ENCODE measurements at places on chromosomes 11 and 22.
A peak's percentile ranks its signal among the peaks of the same experiment; 100 is the strongest.

DNA sequence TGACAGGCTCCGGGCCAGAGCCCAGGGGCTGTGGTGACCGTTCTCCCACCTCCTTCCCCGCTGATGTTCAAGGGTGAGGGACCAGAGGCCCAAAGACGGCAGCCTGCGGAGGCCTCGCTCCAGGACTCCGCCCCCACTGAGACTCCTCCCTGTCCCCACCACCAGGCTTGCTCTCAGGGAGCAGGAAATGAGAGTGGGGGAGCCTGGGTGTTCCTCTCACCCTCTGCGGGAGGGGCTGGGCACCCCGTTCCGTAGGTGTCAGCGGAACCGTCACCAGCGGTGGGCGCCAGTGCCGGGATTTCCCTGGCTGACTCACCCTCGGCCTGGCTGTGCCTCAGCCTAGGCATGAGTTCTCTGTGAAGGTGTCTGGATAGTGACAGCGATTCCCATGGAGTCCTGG lies 15.7 kb downstream of the DAGLA start:
- peak; percentile 55 for DNase-seq

- no peak for DNase-seq
These were observed 60.7 kb upstream of the CLTCL1 start for GRCh38 chr22:19352217-19352616.

DNA sequence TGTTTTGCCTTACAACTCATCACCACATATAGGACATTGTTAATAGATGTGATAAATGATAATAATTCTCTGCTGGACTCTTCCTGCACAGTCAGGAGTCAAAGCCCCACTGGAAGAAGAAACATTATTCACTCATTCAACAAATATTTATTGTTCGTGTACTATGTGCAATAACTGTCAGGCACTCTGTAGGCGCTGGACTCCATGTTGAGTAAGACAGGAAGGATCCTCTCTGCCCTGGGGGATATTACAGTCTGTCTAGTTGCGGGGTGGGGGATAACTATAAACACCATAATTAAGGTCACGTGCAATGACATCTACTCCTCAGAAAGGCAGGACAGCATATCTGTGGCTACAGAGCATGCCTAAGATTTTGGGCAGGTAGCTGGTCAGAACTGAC lies 281.1 kb downstream of the FAT3 start:
- no peak for DNase-seq

DNA sequence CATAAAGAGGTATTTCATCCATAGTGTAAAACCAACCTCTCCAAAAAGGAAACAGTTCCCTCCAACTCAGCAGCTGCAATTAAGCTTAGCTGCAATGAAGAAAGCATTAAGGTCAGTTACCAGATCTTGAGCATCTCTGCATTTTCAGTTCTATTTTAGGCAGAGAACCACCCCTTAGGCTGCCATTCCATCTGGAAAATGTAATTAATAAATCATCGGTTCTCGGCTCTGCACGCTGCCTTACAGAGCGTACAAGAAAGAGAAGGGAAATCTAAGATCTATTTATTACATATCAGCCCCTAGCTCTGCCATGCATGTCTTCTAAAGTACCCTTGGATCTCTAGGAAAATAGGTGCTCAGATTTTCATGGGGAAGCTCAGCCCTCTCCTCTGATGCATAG lies 71.5 kb downstream of the RCN1 start:
- no peak for DNase-seq

GRCh38 chr22:27882507-27883290 lies 36.4 kb downstream of the PITPNB start:
- peak; percentile 16 for DNase-seq

GRCh38 chr11:75910426-75911145 lies 95.6 kb downstream of the UVRAG start:
- no peak for DNase-seq

GRCh38 chr11:36271794-36272407 lies 17.3 kb downstream of the COMMD9 start:
- DNase-seq = no peak

DNA sequence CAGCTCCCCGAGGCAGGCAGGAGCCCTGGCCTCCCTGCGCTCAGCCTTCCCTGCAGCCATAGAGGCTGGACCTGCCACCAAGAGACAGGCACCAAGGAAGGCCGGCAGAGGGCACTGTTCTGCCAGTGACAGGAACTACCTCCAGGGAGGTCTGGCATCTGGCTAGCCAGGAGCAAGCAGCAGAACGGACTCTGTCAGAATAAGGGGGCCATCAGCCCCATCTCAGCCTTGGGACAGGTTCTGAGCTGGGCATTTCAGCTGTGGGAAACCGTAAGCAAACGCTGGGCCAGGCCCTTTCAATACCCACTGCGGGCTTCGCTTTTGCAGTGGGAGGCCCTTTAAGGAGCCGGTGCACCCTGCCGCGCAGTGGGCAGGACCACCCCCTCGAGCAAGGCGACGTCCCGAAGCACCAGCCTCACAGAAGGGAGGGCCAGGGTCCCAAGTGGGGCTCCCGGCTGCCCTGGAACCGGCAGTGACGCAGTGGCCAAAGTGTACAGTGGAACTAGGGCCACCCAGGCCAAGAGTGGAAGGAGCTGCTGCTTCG lies 18.2 kb downstream of the IFT27 start:
- DNase-seq = peak; percentile 30

DNA sequence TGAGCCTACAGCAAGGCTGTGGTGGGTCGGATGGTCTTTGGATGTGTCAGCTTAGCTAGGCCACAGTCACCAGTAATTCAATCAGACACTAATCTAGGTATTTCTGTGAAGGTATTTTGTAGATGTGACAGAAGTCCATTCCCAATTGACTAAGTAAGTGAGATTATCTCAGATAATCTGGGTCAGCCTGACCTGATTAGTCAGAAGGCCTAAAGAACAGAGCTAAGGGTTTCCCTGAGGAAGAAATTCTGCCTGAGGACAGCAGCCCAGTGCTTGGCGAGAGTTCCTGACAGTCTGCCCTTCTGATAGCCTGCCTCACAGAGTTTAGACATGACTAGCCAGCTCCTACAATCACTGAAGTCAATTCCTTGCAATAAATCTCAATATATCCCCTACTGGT lies 28.7 kb downstream of the GUCD1 start:
- DNase-seq = no peak

DNA sequence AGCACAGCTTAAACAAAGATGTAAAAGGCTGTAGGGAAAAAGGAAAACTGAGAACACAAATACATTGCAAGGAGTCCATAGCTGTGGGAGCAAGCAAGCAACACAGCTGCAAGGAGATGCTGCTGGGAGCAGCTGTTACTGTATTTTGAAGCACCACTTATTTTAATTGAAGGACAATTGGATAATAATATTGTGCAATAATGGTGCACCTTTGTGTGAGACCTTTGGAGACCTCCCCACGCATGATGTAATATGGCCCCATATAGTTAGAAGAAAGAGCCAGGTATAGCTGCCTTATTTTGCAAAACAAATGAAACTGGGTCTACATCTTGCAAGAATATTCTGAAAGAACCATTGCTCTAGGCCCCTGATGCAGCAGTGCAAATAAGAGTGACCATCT lies 191.1 kb upstream of the KIRREL3 start:
- DNase-seq = no peak

- no peak for DNase-seq
These were observed 10.0 kb downstream of the PRR33 start for GRCh38 chr11:1881442-1882264.

DNA sequence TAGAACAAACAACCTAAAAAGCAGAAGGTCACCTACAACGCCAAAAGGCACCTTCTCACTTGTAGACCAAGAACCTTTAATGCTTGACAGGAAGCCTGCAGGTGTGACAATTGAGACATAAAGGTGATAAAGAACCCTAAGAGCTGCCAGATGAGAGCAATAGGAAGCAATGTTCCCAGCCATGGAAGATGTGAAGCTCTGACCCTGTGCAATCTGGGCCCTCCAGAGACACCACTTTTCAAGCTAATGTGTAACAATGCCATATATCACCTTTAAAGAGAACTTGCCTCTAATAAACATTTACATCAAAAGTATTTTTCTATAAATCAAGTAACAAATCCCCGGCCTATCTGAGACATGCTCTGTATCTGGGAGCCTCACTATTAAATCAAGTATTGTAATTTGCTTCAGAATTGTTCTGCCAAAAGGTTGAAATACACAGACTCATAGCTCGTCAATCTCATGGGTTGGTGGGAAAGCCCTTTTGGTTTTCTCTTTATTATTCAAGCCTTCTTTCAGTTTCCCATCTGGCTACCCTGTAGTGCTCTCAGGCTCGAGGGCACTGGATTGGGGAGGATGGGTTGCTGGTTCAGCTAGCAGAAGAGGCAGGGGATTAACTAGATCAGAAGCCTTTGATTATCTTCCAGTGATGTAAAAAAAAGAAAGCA lies 368.9 kb downstream of the BUD13 start:
- no peak for DNase-seq

DNA sequence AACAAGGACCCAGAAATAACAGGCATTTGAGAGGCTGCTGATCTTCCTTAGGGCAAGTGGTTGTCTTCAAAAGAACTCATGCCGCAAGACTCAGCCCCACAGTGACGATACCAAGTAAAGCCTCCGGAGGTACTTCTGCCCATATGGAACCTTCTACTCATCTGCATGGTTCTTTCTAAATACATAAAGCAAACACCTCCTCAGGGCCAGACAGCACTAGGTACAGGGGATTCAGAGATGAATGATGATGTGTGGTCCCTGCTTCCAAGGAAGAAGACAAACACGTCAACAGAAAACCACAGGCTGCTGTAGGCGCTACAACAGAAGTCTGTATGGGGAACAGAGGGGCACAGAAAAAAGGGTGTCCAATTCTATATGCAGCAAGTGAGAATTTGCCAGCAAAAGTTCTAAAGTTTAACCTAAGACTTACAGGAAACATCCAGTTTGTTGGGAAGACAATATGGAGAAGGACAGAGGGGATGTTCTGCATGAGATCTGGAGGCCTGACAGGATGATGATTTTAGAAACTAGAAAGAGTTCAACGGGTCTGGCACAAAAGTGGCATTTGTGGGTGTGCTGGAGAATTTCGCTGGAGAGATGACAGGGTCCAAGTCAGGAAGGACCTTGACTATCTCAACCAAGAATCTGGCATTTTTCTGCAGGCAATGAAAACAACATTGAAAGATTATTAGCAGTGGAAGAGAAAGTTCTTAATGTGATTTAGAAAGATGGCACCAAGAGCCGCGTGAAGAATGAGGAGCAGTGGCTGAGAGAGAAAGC lies 23.7 kb downstream of the JAML start:
- no peak for DNase-seq

DNA sequence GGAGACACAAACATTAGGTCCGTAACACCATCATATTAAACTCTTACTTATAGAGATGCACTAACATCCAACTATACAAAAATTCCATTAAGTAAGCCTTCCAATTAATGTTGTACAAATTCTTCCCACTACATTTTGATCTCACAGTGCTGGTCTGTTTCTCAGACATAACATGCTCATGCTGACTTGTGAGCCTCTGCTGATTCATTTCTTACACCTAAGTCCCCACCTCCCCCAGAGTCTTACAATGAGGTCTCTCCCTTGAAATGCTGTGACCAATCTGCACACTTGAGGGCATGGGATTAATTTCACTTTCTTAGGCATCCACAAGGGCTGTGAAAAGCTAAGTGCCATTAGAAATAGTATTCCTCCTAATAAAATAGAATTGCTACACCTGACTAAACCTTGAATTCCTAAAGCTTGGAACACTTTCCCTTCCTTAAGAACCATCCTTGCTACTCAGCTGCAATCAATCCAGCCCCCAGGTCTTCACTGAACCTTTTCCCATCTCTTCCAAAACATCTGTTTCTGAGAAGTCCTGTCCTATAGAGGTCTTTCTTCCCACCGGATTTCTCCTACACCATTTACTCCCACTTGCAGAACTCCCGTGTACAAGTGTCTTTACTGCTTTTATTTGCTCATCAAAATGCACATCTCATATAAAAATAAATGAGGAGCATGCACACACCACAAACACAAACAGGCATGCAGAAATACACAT lies 2.0 kb downstream of the HBG1 start:
- DNase-seq = no peak

- DNase-seq = no peak
These were observed 8.9 kb upstream of the FXYD2 start for GRCh38 chr11:117833401-117833891.

DNA sequence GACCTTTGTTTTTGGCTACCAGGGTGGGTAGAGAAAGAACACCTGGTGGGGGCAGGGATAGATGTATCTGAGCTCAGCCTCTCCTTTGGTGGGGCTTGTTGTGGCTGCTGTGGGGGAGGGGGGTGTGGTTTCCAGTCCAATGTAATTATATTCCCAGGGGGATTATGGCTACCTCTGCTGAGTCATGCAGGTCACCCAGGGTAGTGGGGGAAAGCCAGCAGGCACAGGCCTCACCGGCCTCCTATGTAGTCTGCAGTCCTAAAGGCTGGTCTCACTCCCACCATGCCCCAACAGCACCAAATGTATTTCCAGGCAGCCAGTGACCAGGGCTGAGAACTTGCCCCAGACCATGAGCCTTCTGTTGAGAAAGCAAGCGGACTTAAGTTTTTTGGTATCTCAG lies 119.6 kb downstream of the DYNC2H1 start:
- no peak for DNase-seq

- no peak for DNase-seq
These were observed 8.2 kb upstream of the MICAL3 start for GRCh38 chr22:18032455-18033101.

GRCh38 chr22:17795661-17796548 lies 21.6 kb upstream of the BID start:
- no peak for DNase-seq

DNA sequence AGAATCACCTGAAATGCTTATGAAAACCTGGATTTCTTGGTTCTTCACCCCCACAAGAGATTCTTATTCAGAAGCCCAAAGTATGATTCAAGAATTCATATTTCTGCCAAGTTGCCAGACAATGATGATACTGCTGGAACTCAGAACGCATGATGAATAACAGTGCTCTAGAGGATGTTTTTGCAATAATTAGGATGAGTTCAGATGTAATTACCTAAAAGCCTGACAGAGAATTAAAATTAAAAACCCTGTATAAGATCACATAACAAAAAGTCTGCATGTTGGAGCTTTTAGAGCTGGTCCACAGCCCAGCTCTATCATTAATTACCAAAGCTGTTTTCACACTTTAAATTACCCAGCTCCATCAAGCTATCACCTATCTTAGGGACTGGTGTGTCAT lies 211.8 kb downstream of the LUZP2 start:
- DNase-seq = no peak

- no peak for DNase-seq
These were observed 16.4 kb upstream of the FGF4 start for GRCh38 chr11:69791276-69792180.

DNA sequence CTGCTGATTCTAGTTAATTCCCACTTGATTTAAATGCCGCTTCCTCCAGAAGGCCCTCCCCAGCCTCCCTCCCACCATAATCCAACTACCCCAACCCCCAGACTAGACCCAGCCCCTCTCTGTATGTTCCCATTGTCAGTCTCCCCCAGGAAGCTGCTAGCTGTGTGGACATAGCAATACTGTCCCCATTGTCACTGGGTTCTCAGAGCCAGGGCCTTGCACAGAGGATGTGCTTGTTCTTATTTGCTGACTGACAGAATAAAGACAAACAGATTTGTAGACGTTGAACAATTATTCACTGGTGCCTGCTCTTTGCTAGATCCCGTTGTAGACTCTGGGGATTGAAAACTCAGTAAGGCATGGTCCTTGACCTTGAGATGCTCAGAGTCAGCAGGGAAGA lies 45.7 kb upstream of the NAV2 start:
- DNase-seq = no peak

- DNase-seq = no peak
These were observed 536.5 kb downstream of the BRD1 start for GRCh38 chr22:49291169-49291568.

All from right kidney (tissue), 9 donors.